NCI-H69 (cell line): ENCODE measurements at places on chromosomes 1 and 21.
A peak's percentile ranks its signal among the peaks of the same experiment; 100 is the strongest.

DNA sequence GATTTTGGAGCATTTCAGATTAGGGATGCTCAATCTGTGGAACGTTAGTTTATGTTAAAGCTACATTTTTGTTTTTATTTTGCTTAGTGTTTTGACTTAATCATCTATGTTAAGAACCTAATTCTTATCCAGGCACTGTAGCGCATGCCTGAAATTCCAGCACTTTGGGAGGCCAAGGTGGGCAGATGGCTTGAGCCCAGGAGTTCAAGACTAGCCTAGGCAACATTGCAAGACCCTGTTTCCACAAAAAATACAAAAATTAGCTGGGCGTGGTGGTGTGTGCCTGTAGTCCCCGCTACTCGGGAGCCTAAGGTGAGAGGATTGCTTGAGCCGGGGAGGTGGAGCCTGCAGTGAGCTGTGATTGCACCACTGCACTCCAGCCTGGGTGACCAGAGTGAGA, 23.4 kb downstream of the FNBP1L start:
- no peak for DNase-seq

DNA sequence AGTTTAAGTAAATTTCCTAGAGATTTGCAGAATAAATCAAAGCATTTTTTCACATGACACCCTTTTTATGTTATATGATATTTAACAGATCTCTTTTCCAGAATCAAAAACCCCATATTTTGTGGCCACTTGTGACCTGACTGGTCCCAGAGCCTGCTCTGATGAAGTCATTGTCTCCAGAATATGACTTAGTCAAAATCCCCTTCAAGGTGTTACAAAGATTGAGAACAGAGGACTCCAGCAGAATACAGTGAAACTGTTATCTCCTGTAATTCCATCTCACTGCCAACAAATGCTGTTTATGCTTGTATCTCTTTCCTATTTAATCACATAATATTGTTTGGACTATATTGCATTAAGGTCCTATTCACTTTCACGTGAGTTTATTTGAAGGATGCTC, 25.6 kb downstream of the RGS1 start:
- DNase-seq: no peak

DNA sequence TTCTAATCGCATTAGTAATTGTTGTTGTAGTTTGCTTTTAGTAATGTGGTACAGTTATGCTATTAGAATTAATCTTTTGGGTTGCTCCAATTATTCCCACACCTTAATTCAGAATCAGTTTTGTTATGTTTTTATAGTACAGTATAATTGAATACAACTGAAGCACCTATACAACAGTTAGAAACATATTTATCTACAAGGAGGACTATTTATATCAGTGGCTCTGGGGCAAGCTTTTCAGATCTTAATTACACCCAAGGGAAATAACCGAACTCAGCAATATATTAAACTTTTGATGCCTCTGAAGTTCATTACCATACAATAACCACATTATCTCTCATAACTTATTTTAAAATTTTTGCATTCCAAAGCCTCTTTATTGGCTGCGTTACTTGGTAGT, 74.4 kb downstream of the LHX9 start:
- DNase-seq: no peak

DNA sequence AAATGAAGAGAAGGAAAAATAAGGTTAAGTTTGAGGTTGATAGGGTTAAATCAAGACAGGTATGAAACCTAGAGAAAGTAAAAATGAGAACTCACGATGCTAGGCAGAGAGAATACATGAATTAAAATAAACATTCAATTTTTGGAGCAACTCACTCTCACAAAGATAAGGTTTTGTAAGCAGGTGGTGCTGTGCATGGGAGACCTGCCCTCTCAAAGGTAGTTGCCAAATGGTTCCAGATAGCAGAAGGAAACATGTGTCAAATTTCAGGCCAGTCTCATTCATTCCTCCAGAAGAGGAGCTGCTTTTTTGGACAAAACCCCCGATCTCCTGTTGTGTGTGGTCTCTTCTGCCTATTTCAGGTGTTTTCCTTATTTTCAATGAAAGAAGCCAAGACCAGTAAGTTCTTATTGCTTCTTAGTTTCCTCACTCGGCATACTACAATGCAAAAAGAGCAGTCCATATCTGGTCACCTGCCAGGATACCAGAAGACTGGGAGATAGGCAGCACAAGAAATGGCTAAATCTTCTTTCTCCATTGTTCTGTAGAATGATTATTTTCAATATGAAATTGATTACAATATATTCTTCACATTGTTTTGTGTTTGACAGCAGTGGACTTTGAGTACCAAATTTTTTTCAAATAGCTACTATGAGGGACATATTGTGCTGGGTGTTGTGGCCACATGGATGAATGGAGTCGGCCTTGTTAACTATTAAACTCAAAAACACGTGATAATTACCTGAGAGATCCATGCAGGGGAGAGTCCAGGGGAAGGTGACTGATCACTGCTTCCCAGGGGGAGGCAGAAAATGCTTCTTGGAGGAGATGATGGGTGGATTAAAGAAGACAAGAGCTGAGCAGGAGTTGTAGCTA, 3.6 kb downstream of the CR1L start:
- no peak for DNase-seq

DNA sequence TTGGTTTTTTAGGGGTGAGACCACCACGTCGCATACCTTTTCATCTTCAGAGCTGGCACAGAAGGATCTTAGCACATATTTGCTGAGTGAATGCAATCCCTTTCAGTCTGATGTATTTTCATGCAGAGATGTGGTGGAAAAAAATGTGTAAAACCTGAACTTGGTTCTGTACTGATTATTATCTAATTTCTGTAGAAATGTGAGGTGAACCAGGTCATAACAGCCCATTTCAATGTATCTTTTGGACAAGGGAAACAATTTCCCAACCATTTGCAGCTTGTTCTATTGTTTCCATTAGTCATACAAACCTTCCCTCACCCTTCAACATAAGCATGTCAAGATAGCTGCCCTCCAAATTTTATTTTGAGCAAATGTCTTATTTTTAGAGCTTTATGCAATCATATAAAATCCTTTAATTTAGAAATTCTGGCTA, 46.8 kb upstream of the RUNX1 start:
- DNase-seq: no peak

- no peak for DNase-seq
Measured at GRCh38 chr1:178964469-178965330, 61.0 kb upstream of the FAM20B start.

- DNase-seq: peak; percentile 88
Measured at GRCh38 chr1:11690397-11691301, 861 bp upstream of the DRAXIN start.

DNA sequence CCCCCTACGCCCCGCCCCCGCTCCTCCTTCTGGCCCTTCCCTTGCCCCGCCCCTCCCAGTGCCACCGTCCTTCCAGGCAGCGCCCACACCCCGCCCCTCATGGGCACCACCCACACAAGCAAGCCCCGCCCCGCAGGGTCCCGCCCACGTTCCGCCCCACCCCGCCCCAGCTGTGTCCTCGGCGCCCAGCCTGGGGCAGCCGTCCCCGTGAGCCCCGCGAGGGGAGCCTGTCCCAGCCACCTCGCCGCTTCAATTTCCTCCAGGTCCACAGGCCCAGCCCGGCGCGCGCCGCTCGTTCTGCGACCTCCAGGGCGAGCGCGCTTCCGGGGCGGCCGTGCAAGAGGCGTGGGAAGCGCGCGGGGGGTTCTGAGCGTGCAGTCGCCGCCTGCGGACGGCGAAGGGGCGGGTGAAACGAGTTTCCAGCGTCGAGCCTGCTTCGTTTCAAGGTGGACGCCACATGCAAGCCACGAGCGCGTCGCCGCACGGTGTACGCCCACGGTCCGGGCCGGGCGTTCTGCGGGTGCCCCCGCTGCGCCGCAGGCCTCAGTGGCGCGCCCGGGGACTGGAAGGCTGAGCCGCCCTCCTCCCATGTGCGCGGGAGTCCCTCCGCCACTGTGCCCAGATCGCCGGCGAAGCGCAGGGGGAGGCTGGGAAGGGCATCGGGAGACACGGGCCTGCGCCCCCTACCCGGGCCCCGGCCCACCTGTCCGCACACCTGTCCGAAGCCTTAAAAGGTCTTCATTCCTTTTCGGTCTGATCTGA, 10.8 kb upstream of the FAAP20 start:
- peak; percentile 90 for DNase-seq

DNA sequence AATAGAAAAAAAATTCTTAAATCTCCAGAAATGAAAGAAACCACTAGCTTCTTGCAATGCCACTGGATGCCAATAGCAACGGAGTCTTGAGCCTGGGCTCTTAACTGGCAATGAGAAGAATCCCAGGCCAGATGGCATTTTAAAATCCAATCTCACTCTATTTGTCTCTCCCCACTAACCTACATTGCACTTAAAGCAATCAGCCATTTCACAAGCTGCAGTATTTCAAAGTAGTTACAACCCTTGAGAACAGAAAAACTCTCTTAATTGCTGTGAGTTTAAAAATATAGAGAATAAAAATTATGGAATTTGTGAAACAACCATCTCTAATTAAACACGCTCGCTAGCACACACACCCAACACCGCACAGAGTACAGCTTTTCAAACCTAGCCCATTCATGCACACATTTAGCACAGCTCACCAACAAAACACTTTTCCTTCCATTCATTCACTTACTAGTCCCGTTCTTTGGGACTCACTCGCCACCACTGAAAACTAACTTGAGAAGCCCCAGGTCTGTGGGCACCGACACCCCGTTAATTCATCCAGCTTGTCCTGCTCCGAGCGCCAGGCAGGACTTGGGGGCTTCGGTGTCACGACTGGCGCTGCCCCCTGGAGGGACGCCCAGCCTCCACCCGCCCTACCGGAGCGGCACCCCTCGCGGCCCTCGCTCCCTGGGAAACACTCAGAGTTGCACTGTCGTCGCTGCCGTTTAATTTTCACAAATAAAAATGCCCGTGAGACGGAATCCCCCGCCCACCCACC, 1.0 kb downstream of the DDAH1 start:
- peak; percentile 50 for DNase-seq

DNA sequence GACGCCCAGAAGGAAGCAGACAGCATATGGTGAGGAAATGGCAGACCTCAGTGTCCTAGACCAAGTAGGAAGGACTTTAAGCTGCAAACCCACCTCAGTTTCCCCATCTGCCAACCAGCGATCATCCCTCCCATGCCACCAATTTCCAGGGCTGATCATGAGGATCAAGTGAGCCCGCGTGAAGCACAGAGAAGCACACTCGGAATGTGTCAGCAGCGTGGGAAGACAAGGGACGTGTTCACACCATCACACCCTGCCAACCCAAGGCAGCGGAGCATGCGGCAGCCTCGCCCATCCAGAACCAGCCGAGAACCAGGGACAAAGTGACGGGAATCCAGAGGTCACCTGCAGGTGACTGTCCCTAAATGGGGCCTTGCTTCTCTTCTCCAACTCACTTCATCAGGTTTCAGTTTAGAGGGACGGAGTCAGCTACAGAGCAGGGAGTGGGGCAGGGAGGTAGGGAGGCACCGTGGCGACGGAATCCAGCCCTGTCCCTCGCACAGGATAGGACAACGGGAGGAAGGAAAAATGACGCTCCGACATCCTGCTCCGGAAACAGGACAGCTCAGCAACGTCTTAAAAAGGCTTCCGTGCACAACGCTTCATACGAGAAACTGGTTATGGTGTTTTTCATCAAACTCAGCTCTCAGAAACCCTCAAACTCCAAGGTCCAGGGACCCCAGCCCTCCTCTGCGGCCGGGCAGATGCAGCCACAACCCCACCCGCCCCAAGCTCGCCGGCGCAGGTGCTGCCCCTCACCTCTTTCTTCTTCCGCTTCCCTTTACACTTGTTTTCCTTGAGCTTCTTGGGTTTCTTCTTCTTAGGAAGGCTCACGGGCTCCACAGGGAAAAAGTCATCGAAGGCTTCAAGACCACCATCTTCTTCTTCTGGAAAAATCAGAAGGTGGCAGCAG, 12.5 kb downstream of the CHD5 start:
- no peak for DNase-seq

DNA sequence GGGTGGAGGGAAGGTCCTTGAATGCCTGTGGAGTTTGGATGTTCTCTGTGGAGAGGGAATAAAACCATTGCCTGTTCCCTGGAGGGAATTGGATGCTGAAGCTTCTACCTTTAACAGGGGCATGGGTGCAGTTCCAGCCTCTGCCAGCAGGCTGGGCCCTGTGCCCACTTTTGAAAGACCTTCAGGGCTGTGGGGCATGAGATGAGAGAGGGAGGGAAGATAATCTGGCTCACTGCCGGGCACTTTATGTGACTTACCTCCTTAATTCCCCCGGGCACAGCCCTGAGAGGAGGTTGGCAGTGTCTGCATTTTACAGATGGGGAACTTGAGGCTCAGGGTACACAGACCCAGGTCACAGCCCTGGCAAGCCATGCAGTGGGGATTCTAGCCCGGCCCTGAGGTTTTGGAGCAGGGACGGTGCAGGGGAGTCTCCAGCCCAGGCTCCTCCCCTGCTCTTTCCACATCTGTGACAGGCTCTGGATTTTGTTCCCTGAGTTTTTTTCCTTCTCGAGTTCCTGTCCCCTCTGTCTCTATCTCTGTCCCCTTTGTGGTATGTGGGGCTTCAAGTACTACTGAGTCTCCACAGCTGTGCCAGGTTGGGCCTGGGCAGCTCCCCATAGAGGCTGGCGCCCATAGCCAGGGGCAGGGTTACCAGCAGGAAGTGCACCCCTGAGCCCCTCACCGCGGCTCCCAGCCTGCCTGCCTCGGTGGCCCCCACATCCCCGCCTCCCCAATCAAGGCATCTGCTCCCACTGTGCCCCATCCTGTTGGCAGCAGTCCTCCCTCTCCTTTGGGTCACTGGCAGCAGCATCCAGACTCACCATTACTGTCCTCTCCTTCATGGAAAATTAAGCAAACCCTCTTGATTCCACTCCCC, 14.0 kb upstream of the THEMIS2 start:
- DNase-seq: peak; percentile 85

DNA sequence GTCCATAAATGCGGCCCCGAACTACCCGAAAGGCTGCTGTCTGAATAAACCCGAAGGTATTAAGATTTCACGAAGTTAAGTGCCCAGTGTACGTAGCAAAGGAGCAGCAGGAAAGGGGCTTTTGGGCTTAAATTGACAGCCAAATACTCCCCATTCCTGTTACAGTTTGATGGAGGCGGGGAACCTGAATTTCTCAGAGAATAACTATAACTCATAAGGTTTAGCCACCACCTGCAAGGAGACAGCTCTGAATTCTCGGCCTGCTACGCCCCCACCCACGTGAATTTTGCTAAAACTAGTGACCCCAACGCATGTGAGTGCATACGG, 5.2 kb downstream of the GFI1 start:
- DNase-seq: no peak

- DNase-seq: peak; percentile 37
Measured at GRCh38 chr1:43235451-43236121, 34.2 kb upstream of the TMEM125 start.

DNA sequence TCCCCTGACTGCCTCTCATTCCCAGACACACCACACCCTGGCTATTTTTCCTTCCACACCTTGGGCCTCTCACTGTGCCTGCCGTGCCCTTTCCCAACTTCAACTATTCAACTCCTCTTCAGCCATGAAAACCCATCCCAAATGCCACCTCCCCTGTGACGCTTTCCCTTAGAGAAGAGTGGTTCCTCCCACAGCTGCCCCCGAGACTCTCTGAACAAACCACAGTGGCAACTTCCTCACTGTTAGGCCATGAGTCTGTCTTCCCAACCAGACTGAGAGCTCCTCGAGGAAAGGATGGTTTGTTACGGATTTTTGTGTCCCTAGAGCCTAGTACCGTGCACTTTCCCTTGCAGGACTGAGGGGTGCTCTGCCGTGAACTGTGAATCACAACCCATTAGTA, 59.2 kb downstream of the LRRN2 start:
- DNase-seq: no peak
